ENCODE measurements at places on chromosomes 3 and 15.

DNA sequence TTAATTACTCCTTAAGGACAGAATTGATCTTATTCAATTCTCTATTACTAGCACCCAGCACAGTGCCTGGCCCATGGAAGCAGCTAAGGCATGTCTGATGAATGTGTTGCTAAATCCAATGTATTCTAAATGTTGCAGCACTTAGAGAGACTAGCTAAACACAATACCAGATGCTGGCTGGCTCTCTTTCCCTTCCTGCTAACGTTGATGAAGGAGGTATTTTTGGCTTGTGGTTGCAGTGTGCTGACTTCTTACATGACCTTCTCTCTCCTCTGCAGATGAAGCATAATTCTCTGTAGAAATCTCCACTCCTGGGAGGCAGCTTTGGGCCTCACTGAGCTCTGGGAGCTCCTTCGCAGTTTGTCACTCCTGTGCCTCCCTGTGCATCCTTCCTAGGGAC, 183.6 kb downstream of the PEX5L start:
- DNase-seq, result no peak

- DNase-seq, result no peak
These were observed 15.3 kb downstream of the TMEM108 start for GRCh38 chr3:133053532-133053931.

GRCh38 chr3:16692486-16693344, 87.5 kb upstream of the DAZL start:
- DNase-seq, result no peak

DNA sequence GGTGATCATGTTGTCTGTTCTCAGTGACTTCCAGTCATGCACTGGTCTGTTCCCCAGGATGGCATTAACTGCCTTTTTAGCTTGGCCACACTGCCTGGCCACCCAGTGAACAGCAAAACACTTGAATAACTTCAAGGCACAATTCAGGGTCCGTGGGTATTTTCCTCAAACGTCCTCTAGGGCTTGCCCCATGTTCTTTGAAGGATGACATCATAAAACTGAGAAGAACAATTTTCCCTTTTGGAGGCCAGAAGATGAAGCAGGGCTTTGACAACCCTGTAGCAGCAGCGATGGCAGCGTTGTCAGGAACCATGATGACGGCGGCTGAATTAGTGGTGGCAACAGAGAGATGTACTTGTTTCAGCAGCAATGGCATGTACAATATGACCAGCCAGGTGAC, 465.9 kb upstream of the ONECUT1 start:
- DNase-seq, result no peak

DNA sequence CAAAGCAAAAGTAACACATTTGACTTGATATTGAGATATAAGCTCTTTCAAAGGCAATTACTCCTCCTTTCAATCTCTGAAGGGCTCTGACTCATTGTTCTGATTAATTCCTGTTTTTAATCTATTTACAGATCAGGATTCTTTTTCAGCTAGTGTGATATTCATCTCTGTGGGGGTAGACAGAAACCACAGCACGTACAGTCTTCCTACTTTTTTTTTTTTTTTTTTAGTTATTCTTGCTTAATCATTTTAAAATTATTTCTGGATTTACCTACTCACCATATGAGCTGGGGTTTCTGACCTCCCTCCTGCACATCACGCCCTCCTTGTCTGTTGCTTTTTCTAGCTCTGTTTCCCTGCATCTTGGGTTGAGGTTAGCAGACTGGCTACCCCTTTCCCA, 1.4 kb downstream of the CNTN3 start:
- DNase-seq, result no peak

- DNase-seq, result no peak
These were observed 63.6 kb downstream of the PCSK6 start for GRCh38 chr15:101425787-101426365.

DNA sequence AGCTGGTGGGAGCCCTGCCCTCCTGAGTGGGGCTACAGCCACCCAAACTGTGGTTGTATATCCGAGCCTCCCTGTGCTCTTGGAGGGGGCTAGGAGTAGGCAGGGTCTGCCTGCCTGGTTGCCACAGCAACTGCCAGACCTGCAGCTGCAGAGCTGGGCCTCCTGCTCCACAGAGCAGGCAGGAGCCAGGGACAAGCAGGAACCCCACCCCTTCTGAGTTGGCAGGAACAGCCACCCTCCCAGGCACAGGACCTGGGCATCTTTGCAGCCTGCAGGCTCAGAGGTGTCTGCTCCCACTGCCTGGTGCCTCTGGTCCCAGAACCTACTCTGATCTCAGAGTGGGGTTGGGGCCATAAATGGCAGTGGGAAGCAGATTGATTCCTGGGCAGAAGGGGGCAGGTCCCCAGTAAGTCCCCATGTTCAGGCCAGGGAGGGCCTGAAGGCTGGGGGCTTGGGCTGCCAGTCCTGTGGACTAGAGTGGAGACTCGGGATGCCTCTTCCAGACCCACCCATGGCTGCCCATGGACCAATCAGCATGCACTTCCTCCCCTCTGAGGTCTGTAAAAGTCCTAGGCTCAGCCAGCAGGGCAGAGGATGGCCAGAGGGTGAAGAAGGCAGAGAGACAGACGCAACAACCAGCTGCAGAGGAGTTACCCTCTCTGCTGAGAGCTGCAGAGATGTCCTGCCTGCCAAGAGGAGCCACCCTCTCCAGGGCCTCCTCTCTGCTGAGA, 10.3 kb upstream of the LRRC31 start:
- DNase-seq, result no peak

GRCh38 chr3:38019658-38020341, 9.6 kb downstream of the PLCD1 start:
- no peak for DNase-seq

- no peak for DNase-seq
These were observed 11.6 kb downstream of the GPR160 start for GRCh38 chr3:170049146-170050000.

DNA sequence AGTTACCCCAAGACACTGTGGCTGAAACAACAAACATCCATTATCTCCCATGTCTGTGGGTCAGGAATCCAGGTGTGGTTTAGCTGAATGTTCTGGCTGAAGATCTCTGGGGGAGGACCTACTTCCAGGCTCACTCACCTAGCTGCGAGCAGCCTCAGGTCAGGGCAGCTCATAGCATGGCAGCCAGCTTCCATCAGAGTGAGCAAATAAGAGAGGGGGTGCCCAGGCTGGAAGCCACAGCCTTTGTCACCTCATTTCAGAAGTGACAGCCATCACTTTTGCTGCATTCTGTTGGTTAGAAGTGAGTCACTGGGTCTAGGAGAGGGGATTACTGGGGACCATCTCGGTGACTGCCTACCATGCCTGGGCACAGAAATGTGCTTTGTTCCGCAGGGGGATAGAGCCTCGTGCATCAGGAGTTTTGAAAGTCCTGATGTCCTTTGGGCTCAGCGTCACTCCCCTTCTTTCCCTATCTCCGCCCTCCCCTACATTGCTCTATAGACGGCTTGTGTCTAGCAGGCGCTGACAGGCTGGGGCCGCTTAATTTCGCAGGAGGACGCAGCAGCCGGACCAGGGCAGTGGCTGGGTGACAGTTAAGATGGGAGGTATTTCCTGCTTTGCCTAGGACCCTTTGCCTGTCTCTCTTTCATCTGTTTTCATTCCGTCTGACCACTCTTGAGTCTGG, 25.4 kb downstream of the TGM4 start:
- no peak for DNase-seq

DNA sequence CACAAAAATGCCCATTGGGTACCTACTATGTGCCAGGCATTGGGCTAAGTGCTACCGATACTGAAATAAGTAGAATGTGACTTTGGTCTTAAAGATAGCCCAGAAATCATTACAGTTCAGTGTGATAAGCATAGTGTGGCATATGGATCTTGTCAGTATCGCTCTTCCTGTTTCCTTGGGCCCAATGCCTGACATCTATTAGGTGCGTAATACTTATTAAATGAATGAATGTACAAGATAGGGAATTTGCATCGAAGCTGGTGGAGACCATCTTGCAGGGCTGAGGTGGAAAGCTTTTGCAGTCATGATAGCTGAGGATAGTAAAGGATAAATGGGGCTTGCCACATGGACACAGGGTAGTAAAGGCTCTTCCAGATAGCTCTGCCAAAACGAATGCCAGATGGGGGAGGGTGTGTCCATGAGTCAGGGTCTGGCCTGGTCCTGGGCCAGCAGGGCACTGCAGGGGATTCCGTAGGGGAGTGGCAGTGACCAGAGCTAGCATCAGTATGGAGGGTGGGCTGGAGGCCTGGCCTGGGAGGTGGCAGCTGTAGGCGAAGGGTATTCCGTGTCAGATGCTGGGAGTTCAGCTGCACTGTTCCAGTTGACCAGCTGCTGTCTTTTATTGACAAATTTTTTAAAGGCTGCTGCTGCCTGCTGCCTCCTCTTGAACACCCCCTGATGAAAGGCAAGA, 23.5 kb downstream of the TSEN2 start:
- DNase-seq, result no peak

DNA sequence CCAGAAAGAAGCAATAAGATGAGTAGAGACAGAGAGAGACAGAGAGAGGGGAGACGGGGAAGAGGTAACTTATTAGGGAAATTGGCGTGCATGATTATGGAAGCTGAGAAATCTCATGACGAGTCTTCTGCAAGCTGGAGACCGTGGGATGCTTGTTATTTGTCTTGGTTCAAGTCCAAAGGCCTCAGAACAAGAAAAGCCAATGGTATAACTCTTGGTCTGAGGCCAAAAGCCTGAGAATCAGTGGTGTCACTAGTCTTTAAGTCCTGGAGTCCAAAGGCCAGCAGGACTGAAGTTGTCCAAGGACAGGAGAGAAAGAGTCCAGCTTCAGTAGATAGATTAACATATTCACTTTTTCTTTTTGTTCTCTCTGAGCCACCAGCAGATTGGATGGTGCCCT, 613.6 kb downstream of the CADM2 start:
- no peak for DNase-seq

- DNase-seq, result no peak
These were observed 55.0 kb upstream of the CHD2 start for GRCh38 chr15:92845126-92845508.

DNA sequence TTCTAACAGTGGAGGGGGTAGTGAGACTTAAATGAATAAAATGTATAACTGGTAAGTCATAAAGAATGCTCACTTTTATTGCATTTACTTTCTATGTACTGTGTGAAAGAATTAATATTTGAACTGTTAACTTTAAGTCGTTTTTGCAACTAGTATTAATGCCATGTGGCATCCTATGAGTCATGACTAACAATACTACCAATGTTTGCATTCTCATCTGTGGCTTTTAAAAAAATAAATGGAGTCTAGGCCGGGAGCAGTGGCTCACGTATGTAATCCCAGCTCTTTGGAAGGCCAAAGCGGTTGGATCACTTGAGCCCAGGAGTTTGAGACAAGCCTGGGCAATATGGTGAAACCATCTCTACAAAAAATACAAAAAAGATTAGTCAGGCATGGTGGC, 5.2 kb downstream of the C3orf49 start:
- peak; percentile 4 for DNase-seq

DNA sequence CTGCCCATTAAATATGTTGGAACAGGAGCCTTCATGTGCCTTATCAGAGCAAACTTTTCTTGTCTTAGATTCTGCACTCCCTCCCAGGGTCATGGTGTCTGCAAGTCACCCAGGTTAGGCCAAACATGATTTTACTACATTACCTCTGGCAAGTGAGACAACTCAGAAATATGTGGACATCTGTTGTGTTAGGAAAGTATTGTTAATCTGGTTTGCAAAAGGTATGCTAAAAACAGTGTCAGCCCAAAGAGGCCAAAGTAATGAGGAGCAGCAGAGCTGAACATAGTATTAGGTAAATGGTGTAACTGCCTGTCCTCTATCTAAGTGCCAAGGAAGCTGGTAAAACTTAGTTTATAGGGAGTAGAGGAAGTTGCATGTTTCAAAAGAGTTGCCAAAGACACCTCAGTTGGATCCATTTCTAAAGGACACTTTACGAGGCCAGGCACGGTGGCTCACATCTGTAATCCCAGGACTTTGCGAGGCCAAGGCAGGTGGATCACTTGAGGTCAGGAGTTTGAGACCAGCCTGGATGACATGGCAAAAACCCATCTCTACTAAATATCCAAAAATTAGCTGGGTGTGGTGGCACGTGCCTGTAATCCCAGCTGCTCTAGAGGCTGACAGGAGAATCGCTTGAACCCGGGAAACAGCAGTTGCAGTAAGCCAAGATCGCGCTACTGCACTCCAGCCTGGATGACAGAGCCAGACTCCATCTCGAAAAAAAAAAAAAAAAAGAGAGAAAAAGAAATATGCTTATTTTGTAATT, 22.5 kb upstream of the PPIB start:
- DNase-seq, result no peak

GRCh38 chr3:157104928-157105652, 54.9 kb downstream of the CCNL1 start:
- no peak for DNase-seq

GRCh38 chr3:127069814-127070440, 87.0 kb downstream of the PLXNA1 start:
- no peak for DNase-seq

- no peak for DNase-seq
These were observed 91.6 kb downstream of the MESD start for GRCh38 chr15:80898040-80898439.

GRCh38 chr15:83276661-83277060, 7.8 kb downstream of the BNC1 start:
- DNase-seq, result no peak

- DNase-seq, result no peak
These were observed 20.9 kb upstream of the TRH start for GRCh38 chr3:129953621-129954020.

DNA sequence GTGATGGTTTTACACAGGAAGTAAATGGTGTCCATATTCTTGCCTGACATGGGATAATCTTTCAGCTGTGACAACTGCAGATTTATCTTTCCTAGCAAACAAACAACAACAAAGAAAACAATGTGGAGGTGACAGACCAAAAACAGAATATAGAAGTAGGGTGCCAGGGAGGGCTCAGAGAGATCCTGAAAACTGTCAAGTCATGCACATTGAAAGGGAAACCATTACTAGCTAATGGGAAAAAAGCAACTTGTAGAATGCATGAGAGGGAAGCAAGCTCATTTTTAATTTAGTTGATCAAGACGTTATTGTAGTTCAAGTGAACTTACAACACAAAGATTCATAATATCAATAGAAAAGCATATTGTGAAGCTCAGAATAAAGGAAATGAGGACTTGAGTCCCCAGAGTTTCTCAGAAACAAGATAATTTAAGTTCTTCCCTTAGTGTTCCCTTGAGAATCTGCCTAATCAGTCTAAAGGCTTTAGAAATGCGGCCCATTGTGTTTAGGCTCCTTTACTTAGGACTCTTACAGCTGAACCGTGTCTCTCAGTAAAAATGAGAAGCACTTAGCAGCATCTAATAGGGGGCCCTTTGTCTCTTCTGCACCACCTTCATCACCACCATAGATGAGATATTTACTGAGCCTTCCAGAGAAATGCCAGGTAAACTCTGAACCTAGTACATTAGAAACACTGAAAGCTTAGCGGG, 115.6 kb upstream of the CADPS start:
- no peak for DNase-seq
